ENCODE measurements at places on chromosomes 4 and X.

- no peak for DNase-seq
Observed at GRCh38 chr4:188958346-188958745, 819.1 kb downstream of the TRIML1 start.

DNA sequence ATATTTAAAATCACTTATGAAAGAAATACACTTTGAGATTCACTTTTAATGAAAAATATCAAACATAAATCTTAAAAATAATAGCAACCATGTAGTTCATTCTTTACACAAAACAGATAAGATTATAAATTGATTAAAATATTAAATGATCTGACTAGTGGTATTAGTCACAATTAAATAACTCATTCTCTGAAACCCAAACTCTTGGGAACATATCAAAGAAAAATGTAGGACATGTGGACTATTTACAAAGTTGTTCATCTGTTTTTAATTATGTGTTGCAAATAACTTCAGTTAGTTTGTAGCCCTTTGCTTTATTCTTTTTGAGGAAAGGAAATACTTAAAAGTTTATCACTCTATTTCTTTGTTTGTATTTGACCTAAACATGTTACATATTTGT is 9.5 kb upstream of the GUCY1A1 start:
- no peak for DNase-seq

- DNase-seq: no peak
Observed at GRCh38 chr4:127143460-127144195, 489.1 kb upstream of the INTU start.

DNA sequence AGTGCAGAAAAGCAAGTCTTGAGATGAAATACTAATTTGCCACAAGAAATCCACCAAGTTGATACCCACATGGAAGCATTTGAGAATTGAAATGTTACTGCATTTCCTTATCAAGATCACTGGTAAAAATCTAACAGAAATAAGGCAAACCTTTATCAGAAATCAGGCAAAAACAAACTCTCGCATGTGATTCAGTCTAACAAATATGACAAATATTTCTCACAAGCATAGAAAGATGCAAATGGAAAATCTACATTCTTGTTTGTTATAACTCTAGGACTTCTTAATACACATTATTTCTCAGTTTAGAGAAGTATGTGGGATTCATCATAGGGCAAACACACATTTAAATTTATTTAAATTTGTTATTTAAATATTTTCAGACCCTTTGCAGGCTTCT is 52.9 kb downstream of the TXK start:
- DNase-seq: no peak

- no peak for DNase-seq
Observed at GRCh38 chrX:150984169-150984824, 1.2 kb downstream of the HMGB3 start.

GRCh38 chrX:112669824-112670223 is 9.9 kb downstream of the LHFPL1 start:
- DNase-seq: no peak

- no peak for DNase-seq
Observed at GRCh38 chr4:160319868-160320260, 1217.0 kb downstream of the RAPGEF2 start.

DNA sequence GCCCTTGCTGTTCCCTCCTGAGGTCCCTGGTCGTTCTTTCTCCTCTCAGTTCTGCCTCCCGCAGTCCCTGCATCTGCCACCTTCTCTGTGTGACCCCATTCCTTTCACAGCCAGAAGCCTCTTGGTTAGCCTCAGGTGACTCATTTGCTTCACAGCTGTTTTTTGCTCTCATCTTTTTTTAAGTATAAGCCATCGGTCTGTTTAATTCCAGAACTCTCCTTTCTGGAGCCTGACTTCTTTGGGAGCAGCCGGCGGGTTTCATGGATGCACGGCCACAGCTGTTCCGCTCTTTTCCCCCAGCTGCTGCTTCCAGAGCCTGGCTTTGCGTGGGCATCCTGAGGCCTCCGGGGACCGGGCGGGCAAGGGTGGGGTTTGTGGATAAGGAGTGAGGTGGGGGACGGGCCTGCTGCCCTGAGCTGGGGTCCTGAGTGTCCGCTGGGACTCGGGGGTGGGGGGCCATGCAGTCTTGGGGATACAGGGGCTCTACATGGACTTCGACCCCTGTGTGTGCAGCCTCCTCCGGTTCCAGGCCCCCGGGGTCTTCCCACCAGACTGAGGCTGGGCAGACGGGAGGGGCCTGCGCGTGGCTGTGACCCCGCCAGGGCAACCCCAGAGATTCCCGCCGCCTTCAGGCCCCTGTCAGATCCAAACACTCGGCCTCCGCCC is 46.7 kb downstream of the PCGF3 start:
- no peak for DNase-seq

DNA sequence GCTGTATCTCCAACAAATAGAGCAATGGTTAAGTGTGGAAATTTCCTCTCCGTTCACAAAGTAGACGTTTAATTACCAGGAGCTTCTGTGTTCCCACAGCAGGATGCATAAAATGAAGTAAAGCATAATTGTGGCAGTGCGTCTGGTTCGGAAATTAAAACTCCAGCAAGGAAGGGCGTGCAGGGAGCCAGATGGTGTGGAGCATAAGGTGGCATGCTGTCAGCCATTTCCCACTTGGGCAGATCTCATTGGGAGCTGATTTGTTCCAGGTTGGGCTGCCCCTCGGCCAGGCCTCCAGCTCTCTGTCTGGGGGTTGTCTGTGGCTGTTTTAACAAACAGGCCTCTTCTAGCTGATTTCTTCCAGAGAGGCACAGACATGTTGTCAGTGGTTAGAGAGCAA is 182.1 kb upstream of the CLNK start:
- no peak for DNase-seq

GRCh38 chrX:65576160-65576559 is 41.6 kb upstream of the LAS1L start:
- DNase-seq: no peak

DNA sequence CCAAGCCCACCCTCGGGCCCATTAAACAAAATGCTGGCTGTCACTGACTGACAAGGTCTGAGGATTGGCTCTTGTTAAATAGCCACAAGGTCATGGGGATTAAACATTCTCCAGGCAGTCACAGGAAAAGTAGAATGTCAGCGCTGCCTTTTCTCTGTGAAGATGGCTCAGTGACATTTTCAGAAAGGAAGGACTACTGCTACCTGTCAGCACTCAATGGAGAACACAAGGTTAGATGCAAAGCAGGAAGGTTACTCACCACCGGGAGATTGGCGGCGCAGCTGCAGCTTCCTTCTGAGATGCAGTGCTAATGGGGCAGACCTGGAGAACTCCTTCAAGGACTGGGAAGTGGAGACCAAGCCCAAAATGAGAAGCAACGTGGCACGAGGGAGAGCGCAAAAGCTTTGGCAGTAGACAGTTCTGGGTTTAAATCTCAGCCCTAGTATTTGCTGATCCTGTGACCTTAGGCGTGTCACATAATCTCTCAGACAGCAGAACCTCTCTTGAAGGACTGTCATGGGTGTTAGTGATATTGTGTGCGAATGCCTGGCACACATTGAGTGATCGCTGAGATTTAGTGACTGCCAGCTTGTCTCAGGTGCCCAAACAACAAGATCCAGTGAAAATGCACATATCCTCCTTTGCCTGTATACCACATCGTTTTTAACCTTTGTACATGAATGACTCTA is 213.1 kb upstream of the BOD1L1 start:
- DNase-seq: no peak

- no peak for DNase-seq
Observed at GRCh38 chrX:47808904-47809788, 27.6 kb upstream of the ZNF81 start.

GRCh38 chr4:185881430-185881829 is 69.4 kb upstream of the SORBS2 start:
- no peak for DNase-seq

- DNase-seq: no peak
Observed at GRCh38 chrX:15277604-15278003, 7.7 kb upstream of the ASB9 start.

DNA sequence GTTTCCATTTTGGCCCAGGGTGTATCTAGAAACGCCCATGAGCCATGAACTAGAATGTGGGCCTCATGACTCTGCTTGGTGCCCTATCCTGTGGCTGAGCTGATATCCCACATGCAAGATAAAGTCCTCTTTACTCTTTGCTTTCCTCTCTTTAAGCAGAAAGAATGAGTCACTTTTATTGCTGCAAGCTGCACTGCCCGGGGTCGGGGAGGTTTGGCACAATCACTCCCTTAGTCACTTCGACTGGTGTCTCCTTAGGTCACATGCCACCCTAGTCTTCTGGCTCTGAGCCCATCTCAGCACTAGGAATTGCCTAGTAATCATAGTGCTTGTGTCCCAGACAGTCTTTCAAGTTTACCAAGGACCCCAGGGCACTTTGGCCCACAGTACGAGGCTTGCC is 75.1 kb upstream of the CXorf66 start:
- no peak for DNase-seq

GRCh38 chrX:13284570-13284969 is 35.3 kb downstream of the ATXN3L start:
- no peak for DNase-seq

- no peak for DNase-seq
Observed at GRCh38 chrX:150766351-150767044, 73.3 kb downstream of the MTMR1 start.

DNA sequence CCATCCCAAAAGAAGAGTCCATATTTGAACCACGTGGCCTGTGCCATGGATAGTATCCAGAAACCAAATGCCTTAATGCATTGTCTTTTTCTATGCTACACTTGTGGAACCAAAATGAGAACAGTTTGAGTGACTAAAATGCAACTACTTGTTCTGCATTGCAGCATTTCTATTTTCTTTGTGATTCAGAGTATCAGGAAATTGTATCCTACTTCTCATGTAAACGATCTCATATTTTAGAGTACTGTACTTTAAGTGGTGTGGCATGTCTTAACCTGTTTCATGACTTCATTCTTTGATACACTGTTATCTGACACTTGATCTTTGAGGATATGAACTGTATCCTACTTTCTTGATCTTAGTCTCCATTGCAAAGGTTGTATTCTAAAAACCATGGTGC is 167.2 kb upstream of the WDR1 start:
- no peak for DNase-seq

- DNase-seq: no peak
Observed at GRCh38 chr4:10783351-10783750, 98.8 kb upstream of the CLNK start.

DNA sequence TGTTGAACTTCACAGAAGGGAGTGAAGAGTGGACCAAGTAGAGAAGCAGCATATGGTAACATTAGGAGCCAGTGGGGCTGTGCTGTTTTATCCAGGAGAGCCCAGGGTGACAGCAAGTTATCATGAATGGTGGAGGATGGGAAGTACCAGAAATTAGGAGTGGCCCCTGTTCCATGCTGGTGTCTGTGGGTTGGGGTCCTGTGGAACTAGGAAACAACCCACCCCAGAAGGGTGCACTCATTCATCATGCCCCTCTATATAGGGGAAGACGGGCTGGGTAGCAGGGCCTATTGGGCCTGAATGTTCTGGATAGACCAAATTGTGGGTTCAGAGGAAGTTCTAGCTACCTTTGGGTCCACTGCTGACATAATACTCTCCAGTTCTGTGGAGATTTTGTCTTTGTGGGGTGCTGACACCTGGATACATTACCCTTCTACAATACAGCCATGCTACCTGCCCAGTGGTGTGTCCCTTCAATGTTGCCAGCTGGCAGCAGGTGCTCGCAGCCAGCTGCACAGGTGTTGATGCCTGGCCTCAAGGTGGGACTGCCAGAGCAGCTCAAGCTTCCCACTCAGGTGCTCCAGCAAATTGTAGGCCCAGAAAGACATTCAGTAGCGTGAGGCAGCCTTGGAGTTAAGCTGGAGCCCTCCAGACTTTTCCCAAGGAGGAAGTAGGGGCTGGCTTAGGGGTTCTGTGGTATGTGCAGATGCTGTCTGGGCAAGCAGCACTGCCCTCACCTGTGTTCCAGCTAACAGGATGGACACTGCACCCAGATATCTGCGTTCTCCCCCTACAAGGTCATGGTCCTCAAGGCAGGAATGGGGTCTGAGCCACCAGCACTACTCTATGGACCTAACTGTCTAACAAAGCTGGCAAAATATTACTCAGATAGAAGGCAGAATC is 106.5 kb downstream of the NHSL2 start:
- DNase-seq: no peak

GRCh38 chr4:86294883-86295282 is 65.0 kb downstream of the MAPK10 start:
- no peak for DNase-seq

GRCh38 chr4:48490680-48491513 is 845 bp downstream of the ZAR1 start:
- DNase-seq: no peak

- DNase-seq: no peak
Observed at GRCh38 chrX:2159393-2159792, 341.4 kb downstream of the DHRSX start.

GRCh38 chrX:45714866-45715265 is 514.2 kb upstream of the DIPK2B start:
- no peak for DNase-seq

- no peak for DNase-seq
Observed at GRCh38 chr4:22500831-22501714, 14.8 kb downstream of the ADGRA3 start.

DNA sequence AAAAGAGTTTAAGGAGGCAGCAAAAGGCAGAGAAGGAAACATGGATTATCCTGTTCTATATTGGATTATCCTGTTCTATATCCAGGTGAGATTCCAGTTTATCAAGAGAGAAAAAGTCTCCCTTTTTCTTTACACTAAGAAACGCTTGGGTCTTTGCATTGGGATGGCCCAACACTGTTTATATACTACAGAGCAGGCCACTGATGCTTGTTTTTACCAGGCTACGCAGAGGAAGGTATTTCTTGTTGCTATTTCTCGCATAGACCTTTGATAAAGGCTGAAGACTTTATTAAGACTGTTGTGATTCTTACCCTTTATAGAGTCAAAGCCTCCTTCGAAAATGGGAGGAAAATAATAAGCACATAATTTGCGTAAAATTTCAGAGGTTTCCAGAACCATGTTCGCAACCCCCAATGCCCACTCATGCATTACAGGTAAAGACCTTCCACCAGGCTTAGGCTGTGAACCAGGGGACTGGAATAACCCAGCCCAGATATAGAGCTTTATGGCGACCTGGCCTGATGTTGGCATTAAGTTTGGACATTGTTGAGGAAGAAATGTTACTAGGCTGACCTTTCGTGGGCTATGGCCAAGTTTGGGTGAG is 218.3 kb downstream of the PTTG2 start:
- DNase-seq: no peak

GRCh38 chr4:108345862-108346817 is 177.4 kb upstream of the LEF1 start:
- DNase-seq: no peak

DNA sequence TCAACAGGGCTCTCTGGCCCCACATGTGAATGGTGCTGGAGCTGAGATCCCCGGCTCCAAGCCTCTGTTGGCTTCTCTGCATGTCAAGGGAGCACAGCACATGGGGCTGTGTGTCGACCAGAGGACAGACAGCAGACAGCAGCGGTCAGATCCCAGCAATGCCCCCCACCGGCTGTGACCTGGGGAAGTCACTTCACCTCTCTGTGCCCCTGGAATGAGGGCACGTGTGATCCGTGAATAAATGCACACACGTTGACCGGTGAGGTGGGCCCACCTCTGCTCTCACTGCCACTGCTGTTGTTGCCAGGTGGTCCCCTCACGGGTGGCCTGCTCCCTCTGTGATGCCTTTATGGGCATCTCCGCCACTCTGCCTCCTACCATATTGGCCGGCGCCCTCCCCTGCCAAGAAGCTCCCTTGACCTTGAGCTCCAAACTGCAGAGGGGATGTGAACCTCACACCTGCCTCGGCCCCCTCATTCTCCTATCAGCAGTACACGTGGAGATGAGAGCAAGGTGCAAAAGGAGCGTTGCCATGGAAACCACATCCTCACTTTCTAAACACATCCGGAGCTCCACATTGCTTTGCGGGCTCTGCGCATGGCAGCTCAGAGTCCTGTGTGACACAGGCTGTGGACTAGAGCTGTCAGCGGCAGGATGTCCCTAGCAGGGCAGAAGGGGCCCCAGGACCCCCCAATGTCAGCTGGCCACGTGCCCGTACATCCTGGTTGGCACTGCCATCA is 75.4 kb downstream of the ABLIM2 start:
- DNase-seq: no peak

Measured in activated CD4-positive, alpha-beta T cell treated with anti-CD3 and anti-CD28 coated beads, Interleukin-2, amount 10 ng/mL, durations not matched to agents 7 days and 5 days (primary cell).